ENCODE measurements at places on chromosomes 4 and X. TPM values are rescaled to one million over a fixed set of nuclear protein-coding genes. Genes with fewer than 3 reads are reported as not detected.

The FDCSP gene
- total RNA-seq: not detected

The PABPC1L2B gene
- total RNA-seq: not detected

GRCh38 chr4:24751926-24752539 is 43.3 kb upstream of the SOD3 start:
- DNase-seq: no peak

- no peak for DNase-seq
Measured at GRCh38 chrX:71440401-71440800, 74.2 kb downstream of the TAF1 start.

- DNase-seq: no peak
Measured at GRCh38 chrX:151981129-151981528, 6.7 kb upstream of the GABRE start.

DNA sequence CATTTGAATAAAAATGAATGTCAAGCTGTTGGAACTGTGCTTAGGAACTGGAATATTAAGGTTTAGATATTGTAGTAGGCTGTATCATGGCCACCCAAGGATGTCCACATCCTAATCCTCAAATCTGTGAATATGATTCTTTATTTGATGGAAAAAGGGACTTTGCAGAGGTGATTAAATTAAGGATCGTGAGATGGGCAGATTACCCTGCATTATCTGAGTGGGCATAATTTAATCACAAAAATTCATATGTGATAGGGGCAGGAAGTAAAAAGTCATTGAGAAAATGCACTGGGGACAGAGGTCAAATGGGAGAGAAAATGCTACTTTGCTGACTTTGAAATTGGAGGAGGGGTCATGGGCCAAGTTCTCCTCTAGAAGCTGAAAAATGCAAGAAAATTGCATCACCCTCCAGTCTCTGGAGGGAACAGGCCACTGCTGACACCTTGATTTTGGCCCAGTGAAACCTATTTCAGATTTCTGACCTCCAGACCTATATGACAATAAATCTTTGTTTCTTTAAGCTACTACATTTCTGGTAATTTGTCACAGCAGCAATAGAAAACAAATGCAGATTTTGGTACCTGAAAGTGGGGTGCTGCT is 521.4 kb downstream of the PCDH7 start:
- no peak for DNase-seq

DNA sequence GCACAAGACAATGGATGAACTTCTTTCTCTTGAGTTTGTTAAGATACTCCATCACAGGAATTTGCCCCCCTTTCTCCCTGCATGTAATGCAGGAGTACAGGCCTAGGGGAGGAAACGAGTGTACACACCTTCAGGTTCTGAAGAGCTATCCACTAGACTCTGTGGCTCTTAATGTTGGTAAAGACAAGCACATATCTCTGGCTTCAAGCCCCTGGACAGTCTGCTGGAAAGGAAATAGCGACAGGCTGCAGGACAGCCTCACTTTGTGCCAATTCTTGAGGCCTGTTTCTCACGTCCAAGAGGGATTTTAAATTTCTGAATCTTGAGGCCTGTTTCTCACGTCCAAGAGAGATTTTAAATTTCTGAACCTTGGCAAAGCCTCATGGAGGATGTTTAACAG is 87.1 kb downstream of the RLIM start:
- no peak for DNase-seq

- no peak for DNase-seq
Measured at GRCh38 chr4:182643801-182644682, 273.1 kb downstream of the DCTD start.

DNA sequence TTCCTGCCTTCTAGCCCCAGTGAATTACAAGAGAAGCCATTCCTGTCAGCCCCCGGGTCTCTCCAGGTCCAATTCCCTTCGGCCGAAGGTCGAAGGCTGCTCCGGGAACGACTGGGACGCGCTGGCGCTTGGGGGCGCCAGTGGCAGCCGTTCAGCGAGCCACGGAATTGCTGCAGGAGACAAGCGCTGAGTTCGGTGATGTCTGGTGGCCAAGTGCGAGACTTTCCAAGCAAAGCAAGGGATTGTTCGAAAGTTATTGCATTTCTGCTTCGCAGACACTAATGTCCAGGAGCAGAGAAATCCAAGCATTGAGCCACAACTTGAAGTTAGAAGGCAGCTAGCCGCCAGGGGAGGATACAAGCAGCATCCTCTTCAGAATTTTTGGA is 1.1 kb upstream of the DKK2 start:
- DNase-seq: no peak

Measured in pulmonary artery endothelial cell (primary cell).